ENCODE measurements at places on chromosomes 5 and 9. TPM values are rescaled to one million over a fixed set of nuclear protein-coding genes. Genes with fewer than 3 reads are reported as not detected.

DNA sequence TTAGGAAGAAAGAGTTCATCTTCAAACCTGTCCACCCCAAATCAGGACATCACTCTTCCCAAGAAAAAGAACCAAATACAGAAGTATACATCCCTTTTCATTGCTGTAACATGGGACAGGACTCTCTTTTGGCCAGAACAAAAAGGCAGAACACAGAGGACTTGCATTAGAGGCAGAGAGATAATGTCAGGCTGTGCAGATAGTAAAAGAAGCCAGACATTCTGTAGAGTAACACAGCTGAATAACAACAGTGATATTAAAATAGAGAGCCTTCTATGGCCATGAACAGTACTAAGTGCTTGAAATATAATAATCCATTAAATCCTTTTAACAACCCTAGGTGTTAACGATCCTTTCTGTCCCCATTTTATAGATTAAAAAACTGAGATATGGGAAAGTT lies 437.2 kb downstream of the NFIB start:
- no peak for DNase-seq

PALM2AKAP2 gene
- 32.7 TPM for total RNA-seq

- DNase-seq = no peak
Measured at GRCh38 chr5:175021841-175022625, 297.7 kb downstream of the MSX2 start.

GRCh38 chr9:98168941-98169488 lies 23.4 kb downstream of the CORO2A start:
- peak; percentile 10 for DNase-seq

PCDHGB7 gene
- total RNA-seq = 18.2 TPM

DNA sequence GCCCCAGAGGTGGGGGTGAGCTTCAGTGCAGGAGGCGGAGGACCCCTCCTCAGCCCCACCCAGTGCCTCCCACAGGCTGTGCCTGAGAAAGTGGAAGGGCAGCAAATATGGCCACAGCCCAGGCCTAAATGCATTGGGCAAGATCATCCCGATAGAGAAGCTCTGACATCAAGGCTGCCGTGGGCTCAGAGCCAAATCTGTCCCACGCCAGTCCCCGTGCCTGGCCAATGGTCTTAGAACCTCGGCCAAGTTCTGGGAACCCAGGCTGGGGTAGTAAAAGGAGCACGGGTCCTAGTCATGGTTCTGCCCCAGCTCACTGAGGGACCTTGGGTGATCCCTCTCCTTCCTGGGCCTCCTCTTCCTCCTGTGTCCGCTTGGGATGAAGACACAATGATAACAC lies 27.7 kb upstream of the TNIP1 start:
- no peak for DNase-seq
